ENCODE measurements at places on chromosomes 2 and 18.

DNA sequence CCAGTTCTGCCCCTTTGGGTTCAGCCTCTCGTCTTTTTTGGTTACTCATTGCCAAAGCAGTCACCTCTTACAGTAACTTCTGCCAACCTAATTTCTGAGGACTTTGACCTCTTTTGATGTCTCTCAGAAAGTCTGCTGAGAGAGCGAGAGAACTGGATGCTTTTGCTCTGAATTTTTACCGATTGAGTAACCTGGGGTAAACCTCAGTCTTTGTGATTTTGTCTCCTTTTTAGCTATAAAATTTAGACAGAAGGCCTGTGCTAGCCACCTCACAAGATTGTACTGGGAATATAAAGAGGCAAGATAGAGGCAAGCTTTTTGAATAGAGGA, 34.8 kb upstream of the IL1R1 start:
- DNase-seq, result no peak

DNA sequence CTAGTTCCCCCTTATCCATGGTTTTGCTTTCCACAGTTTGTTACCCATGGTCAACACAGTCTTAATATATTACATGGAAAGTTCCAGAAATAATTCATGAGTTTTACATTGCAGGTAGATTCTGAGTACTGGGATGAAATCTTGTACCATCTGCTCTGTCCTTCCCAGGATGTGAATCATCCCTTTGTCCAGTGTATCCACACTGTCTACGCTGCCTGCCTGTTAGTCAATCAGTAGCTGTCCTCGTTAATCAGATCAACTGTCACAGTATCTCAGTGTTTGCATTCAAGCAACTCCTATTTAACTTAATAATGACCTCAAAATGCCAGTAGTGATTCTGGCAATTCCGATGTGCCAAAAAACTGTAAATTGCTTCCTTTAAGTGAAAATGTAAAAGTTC, 76.3 kb downstream of the DYNC1I2 start:
- no peak for DNase-seq

DNA sequence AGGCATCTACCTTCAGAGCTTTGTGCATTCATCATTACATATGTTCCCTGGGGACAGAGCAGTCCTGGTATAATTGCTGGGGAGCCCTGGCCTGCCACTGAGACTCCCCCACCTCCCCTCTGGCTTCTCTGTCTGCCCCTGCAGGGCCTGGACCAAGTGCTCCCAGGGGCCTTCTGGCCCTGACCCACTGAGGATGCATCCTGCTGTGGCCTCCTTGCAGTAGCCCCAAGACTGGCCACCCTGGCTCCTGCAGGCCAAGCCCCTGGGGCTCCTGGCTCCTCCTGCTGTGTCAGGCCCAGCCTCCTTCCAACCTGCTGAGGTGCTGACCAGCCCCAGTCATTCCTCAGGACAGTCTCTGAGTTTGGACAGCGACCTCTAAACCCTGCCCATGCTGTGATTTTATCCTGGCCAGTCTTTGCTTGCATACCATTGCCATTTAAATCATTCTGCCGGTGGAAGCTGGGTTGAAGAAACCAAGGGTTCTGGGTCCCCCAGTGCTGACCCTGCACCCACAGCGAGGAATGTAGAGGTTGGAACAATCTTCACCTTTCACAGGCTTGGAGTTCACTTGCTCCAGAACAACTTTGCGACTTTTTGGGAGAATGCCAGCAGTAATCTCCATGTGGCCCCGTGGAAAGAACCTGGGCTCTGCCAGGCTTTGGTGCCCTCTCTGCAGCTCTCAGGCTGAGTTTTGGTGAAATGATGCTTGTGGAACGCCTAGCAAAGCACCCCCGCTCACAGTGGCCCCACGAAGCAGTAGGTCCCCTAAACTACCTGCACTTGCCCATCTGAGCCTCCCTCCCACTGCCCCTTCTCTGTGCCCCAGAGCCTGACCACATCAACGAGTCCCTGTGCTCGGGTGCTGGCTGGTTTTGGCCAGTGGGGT, 167.3 kb upstream of the GLI2 start:
- no peak for DNase-seq

GRCh38 chr2:188265315-188265714, 26.4 kb upstream of the GULP1 start:
- DNase-seq, result no peak

DNA sequence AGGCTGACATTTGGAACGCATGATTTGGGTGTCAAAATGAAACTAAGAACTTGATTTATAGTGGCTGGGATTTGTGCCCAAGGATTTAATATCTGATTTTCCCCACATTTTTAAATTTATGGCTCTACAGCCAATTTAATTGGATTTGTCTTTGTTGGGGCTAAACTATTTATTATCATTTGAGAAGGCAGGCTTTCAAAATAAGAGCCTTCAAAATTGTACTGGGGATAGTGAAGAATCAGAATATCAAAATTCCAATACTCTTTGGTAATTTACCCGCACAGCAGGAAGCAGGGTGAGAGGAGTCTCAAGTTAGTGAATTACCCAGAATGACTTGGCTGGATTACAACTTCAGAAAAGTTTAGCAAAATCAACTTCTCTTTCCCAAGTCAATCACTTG, 278.1 kb downstream of the LRATD1 start:
- no peak for DNase-seq

DNA sequence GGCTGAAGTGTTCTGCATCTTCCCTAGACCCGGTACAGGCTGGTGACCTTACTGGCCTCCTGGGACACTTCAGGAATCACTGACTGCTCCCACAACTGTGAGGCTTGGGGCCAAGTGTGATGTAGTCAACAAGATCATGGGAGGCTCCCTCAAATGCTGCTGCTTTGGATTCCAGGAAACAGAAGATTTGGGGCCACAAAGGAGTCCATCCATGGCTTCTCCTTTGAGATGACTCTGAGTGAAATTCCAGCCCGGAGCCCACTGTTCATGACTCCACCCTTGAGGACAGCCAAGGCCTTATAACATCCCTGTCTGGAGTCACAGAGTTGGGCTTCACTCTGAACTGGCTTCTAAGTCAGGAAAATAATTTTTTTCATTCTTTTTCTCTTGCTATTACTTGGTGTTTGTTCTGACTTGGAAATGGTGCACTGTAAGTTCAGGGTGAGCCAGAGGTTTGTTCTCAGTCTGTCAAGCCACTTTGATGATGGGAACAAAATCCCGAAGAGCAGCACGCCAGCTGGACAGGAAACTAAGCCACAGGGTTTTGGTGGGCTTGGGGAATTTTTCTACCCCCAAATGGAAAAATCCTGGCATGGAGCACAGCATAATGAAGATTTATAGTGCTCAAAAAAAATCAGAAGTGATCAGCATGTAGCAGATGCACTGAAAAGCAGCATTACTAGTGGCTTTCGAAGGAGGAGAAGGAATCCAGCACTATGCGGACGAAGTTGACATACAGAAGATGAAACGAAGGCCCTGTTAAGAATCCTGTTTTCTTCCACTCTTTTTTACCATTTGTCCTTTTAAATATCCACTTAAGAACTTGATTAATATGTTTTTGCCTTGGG, 98.1 kb upstream of the ZFP36L2 start:
- DNase-seq, result no peak

- no peak for DNase-seq
Observed at GRCh38 chr2:252001-252602, 11.7 kb downstream of the SH3YL1 start.

DNA sequence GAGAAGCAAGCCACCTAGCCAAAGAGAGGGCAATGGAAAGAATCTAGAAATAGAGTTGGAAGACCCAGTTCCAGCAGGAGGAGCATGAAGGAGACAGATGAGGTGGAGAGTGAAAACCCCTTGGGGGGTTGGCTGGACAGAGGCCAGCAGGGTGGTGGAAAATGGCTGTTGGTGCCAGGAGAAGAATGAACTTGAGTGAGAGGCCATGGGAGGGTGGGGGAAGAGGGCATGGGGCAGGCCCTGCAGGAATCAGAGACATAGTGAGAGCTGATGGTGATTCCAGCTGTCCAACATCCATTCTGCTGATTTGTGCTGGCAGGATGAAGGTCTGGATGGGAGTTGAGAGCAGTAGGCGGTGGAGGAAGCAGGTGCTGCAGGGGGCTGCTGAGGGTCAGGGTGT, 108.0 kb upstream of the TNP1 start:
- no peak for DNase-seq

DNA sequence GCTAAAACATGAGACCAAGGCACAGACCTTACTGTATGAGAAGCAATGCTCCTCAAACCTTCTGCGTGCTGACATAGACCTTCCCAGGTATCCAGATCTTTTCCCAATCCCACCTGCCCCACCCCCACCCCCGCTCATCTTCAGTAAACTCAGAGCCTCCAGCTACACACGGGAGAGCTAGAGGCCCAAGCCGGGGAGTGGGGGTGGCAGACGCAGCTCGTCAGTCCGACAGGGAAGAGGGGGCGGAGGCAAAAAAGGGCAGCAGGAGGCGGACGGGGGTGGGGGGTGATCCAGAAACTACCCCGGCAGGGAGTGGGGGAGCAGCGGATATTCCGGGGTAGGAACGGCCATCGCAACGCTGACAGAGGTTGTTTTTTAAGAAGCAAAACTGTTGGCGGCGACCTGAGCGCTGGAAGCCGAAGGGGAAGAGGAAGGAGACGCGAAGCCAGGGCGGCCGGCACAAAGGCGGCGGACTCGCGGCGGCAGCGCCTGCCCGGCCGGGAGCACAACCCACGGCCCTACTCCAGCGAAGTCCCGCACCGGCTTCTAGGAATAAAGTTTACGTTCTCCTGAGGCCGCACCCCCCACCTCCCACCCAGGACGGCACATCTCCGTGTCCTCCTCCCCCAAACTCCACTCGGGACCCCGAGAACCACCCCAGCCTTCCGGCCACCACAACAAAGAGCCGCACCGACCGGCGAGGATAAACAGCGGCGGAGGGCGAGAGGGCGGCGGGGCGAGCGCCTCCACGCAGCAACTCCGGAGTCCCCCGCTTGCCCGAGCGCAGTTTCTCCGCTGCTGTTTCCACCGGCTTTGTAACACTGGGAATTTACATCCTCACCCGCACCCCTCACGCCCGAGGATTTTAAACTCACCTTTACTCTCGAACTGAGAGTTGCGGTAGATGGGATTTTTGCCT, 722 bp downstream of the BAZ2B start:
- no peak for DNase-seq

DNA sequence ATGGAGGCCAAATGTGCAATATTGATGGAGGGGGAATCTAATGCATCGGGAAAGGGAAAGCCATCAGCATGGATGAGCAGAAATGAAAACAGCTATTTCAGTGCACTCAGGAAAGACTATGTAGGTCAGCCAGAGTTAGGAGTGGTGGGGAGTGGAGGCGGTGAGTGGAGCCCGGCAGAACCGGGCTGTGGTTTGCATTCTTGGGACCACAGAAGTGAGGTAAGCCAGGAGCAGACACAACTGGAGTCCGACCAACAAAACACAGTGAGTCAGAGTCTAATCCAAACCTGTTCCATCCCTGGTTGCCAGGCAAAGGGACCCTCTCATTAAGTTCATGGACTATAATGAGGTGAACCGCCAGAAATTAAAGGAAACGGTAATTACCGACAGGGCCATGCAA, 61.1 kb upstream of the RAB12 start:
- DNase-seq, result no peak

GRCh38 chr18:62164855-62165487, 21.9 kb downstream of the PIGN start:
- DNase-seq, result no peak

DNA sequence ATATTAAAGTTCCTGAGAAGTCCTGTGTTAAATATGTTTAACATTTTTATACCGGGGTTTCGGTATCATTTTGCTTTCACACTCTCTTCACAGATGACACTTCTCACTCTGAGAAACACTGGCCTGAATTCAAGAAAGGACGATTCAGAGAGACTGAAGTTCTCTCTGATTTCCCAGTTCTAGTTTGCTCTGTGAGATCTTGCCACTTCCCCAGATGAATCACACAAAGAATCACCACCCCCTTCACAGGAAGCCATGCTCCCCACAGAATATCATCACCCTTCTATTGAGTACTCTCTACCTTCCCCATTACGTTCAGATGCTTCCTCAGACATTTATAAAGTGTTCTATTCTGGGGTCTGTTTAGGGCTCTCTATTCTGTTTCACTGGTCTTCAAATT, 16.1 kb upstream of the CD207 start:
- DNase-seq, result no peak

DNA sequence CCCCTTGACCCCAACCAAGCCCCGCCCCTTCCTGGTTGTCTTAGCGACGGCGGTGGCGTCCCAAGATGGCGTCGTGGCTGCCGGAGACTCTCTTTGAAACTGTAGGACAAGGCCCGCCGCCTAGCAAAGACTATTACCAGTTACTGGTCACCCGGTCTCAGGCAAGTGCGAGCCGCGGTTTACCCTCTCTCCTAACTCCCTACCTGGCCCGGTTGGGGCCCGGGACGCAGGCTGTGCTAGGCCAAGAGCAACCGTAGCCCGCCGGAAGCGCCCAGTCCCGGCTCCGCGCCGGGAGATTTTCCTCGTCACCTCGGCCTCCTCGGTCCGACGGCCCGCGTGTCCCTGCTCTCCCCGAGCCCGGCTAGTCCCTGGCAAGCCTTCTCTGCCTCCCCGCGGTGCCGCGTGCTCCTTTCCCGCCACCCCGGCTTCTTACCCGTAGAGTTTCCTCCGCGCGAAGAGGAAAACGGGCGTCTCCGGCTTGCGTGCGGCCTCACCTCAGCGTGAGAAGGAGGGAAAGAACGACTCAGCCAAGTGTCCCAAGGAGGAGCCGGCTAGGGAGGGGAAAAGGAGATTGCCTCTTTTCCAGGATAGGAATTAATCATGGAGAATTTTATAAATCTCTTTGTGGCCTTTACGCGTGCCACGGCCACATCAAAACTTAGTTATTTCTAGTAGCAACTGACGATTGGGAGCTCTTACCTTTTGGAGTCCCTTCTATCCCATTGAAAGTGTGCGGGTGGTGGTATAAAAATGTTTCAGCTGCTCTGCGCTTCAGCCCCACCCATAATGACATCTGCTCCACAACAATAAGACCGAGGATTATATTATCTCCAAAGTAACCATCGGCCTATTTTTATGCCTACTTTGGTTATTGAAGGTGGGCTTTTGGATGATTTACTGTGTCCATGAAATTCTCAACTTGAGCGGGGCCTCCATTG, at the start of gene FBXO36:
TSS of gene FBXO36 (plus strand) at position 55 of the 938 bp plus-strand sequence. CDS start at position 66, 11 bp downstream.
- no peak for DNase-seq

DNA sequence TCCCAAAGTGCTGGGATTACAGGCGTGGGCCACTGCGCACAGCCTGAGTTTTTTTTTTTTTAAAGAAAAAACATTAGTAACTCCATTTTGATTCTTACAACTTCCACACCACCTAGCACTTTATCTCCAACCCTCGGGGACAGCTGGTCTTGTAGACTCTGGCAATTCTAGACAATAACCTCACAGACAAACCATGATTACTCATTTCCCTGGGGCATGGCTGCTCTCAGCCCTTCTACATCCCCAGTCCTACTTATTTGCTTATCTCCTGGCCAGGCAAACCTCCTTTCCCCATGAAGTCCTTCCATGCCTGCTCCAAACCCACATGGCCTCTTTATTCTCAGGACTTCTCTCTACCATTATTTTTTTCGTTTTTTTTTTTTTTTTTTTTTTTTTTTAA, 91.1 kb downstream of the ACTR3 start:
- no peak for DNase-seq

DNA sequence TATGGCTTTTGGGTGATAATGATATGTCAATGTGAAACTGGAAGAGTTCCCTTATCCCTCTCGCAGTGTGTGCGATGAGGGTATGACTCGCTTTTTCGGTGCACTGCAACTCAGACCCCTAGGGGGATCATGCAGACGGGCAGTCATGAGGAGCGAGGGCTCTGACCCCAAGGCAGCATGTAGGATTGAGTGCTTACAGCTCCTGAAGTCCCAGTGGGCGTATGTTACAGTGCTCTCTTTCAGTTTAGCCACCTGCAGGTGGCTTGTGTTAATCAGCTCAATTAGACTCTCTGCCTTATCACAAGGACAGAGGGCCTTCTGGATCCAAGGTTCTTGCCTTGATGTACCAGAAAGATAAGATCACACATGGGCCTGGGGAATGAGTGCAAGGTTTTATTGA, 1269.9 kb upstream of the GYPC start:
- no peak for DNase-seq

Measured in activated CD8-positive, alpha-beta memory T cell treated with anti-CD3 and anti-CD28 coated beads for 1 hour (primary cell).